Stimulated activated CD8-positive, alpha-beta memory T cell treated with anti-CD3 and anti-CD28 coated beads, Interleukin-15, amount 100 ng/mL, for 48 hours (primary cell): ENCODE measurements at places on chromosomes 7 and 10.

DNA sequence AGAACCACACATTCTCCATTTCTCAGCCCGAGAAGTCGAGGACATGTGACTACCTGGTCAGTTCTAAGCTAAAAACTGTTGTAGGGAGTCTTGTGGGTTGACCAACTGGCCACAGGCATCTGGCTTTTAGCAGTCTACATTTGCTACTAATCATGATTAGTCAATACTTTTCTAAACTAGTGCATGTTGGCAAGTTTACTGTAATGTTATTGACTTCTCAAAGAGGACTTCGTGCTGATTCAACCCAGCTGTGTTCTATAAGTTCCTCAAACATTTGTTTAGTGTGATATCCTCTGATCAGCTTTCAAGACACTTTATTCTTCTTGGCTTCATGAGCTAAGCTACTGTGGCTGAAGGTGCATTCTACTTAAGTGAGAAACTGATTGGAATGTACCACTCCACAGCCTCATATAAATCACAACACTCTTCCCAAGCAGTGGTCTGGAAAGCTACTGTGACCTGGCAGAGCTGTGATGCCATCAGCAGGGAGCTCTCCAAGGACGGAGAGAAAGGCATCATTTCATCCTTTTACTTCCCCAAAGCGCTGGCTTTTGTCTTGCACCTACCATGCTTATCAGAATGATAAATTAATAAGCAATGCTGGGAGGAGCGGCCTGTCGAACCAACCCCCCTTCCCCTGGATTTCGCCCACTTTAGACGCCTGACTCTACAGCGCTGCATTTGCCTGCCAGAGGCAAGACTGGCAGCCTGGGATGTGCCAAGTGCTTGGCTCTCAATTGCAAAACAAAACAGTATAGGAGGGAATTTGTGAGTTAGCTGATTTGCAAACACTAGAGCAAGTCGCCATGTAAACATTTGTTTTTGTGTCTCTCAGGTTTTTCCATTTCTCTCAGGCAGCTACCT, 206.7 kb upstream of the PLXNA4 start:
- DNase-seq, result no peak

GRCh38 chr7:41969561-41970105, 266.7 kb upstream of the INHBA start:
- DNase-seq, result no peak

DNA sequence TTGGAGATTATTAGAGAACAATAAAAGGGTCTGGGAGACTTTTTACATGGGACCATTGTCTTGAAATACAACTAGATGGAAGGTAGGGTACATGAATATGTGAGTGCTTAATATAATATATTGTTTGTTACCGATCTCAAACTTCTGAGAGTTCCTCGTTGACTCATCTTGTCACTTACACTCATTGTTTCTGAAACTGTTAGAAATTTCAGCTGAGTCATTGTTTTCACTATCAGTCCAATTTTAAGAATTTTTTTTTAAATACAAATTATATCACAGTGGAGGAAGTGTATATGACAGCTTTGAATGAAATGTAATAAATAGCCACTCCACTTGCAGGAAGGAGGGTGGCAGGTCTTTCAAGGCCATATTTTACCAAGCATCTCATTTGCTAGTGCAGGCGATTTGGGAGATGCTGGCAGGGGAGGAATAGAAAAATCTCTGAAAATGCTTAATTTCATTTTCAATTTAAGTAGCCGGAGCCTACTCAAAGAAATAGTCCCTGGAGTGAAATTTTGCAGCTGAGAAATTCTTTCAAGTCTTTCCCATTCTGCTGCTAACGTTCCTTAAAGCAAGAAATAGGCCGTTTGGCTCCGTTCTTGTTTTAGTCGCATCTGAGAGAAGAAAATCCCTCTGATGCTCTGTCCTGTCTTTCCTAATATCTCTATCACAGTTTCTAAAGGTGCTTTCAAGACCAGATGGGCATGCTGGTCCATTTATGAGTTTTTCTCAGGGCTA, 1404.2 kb upstream of the CELF2 start:
- DNase-seq, result no peak

DNA sequence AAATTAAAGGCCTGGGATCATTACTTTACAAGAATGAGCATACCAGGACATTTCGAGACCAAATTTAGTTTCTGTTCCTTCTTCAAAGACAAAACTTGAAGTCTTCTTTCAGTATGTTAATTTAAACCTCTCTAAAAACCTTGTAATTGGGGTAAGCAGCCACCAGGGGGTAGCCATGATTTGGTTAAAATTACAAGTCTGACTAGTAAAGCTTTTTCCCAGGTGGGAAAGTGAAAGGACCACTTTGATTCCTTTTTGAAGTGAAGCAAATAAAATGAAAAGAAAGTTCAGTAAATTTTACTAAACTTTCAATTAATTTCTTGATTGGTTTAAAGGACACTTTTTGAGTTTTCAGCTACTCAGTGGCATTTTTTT, 294.3 kb downstream of the BBS9 start:
- no peak for DNase-seq

- no peak for DNase-seq
Observed at GRCh38 chr7:12738665-12739064, 51.2 kb downstream of the ARL4A start.

- no peak for DNase-seq
Observed at GRCh38 chr7:128989961-128990360, 52.2 kb downstream of the IRF5 start.

GRCh38 chr10:6840201-6840691, 260.2 kb upstream of the PRKCQ start:
- DNase-seq, result no peak

DNA sequence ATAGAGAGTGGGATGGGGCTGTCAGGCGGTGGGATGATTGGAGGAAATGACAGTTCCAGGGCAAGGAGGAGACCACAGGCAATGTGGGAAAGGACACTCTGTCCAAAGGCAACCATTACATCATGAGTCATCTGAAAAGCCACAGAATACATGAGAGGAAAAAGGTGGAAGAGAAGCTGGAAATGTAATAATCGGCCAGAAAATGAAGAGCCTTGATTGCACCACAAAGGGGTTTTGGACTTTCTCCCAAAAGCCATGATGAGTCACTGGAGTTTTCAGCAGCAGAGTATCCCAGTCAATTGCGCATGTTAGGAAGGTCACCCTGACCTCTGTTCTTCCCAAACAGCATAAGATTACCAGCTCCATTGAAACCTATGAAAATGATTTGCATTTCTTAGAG, 222.0 kb downstream of the LHFPL3 start:
- no peak for DNase-seq

DNA sequence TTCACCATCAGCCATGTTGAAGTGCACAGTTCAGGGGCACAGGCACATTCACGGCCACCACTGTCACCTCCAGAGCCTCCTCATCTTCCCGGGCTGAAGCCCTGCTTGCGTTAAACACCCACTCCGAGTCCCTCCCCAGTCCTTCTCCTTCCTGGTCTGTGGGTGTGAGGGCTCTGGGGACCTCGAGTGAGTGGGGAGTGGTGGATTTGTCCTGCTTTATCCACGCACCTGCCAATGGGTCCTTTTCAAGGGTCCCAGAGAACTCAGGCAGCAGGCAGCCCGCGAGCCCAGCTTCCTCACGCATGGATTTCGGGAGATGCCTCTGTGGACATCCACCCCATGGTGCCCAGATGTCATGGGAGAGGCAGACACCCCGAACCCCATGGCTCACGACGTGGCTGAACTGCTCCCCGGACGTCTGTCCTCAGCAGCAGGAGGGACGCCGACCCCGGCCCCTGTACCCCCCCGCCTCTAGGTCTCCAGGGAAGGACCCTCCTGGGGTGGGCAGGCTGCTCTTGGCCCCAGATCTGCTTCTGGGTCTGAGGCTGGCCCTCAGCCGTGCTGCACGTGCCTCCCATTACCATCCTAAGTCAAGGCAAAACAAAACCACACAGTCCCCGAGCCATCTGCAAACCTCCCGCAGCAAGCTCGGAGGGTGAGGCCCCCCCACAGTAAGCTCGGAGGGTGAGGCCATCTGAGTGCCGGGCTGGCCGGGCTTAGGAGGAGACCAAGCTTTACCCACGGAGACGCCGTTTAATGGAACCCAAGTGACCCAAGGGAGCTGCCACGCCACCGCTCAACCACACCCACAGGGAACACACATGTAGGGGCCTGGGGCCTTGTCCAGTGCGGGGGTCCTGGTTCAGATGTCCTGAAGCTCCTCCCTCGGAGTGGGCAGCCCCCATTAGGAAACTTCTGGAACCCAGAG, 9.0 kb downstream of the CYP2W1 start:
- no peak for DNase-seq

- no peak for DNase-seq
Observed at GRCh38 chr10:56135828-56136227, 225.2 kb downstream of the ZWINT start.

- no peak for DNase-seq
Observed at GRCh38 chr10:21509341-21510240, 15.9 kb downstream of the SKIDA1 start.

GRCh38 chr7:15560968-15561367, 847 bp downstream of the AGMO start:
- no peak for DNase-seq

DNA sequence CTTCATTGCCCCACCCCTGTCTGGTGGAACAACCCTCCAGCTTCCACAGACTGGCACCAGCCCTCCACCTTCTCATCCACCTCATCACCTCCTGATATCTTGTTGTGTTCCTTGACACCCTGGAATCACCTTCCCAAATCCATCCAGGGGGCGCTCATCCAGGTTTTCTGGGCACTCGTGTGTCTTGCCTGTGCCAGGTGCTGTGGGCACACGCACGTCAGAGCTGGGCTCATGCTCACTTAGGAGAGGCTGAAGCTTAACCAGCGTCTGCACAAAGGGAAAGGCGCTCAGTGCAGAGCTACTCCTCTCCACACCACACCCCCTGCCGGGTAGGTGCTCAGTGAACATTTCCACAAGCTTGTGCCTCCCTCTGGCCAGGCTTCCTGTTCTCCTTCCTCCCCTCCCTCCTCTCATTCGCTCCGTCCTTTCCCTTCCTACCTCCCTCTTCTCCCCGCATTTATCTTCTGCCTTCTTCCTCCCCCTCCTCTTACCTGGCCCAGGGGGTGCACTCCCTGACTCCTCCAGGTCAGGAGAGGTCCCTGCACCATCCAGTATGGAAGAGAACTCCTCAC, 4.8 kb downstream of the ADCYAP1R1 start:
- DNase-seq, result no peak

- DNase-seq, result no peak
Observed at GRCh38 chr7:99733448-99733847, 1.5 kb downstream of the CYP3A7 start.

DNA sequence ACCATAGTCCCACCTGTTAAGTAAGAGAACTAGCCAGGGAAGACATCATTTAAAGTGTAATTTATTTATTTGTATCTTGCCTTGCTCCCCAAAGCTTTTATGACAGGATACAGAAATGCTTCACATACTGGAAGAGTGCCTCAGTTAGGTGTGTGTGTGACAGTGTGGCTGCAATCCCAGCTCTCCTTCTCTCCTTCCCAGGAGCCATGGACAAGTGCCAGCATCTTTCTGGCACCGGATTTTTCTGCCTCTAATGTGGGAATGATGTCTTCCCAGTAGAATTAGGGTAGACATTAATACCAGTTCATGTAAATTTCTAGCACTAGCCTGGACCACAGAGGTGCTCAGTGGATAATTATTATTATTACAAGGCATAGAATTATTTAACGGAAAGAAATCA, 30.3 kb upstream of the ATXN7L1 start:
- no peak for DNase-seq

- no peak for DNase-seq
Observed at GRCh38 chr7:49273897-49274296, 349.6 kb downstream of the CDC14C start.

GRCh38 chr10:30868611-30869010, 163.1 kb downstream of the ZNF438 start:
- DNase-seq, result no peak

GRCh38 chr10:94607111-94607510, 61.5 kb downstream of the HELLS start:
- no peak for DNase-seq

DNA sequence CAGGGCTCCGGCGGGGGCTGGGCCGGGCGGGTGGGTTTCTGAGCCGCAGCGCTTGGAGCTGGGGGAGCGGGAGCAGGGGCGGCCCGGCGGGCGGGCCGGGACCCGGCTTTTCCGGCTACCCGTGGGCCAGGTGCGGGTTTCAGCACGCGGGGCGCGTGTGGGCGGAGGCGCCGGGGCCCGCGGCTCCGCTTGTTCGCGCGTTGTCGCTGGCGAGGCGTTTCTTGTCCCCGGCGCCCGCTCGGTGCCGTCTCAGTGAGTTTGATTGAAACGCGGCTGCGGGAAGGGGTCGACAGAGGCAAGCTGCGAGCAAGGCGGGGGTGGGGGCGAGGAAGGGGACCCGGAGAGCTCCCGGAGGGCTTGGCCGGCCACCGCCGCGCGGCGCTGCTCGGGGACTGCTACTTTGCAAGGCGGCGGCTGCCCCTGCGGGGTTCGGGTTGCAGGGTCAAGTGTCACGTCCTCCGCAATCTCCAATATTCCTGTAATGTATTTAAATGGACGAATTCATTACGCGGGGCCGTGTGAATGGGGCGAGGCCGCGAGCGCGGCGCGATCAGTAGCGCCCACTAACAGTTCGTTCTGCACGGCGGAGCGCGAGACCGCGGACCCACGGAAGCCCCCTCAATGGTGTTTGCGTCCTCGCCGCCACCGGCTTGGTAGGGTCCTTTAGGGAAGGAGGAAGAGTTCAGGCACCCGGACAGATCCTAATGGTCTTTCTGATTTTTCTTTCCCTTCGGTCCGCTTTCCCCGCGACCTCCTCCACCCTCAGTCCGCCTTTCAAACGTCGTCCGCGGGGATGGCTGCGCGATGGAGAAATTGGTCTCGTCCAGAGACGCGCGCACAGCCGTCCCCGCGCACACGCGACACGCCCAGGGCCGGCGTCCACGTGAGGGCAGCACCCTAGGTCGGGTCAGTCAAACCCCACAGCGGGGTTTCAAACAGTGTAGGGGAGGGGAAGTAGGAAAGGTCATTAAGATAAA, 76.9 kb downstream of the INSIG1 start:
- no peak for DNase-seq

GRCh38 chr7:116200963-116201362, 9.4 kb upstream of the TES start:
- no peak for DNase-seq

DNA sequence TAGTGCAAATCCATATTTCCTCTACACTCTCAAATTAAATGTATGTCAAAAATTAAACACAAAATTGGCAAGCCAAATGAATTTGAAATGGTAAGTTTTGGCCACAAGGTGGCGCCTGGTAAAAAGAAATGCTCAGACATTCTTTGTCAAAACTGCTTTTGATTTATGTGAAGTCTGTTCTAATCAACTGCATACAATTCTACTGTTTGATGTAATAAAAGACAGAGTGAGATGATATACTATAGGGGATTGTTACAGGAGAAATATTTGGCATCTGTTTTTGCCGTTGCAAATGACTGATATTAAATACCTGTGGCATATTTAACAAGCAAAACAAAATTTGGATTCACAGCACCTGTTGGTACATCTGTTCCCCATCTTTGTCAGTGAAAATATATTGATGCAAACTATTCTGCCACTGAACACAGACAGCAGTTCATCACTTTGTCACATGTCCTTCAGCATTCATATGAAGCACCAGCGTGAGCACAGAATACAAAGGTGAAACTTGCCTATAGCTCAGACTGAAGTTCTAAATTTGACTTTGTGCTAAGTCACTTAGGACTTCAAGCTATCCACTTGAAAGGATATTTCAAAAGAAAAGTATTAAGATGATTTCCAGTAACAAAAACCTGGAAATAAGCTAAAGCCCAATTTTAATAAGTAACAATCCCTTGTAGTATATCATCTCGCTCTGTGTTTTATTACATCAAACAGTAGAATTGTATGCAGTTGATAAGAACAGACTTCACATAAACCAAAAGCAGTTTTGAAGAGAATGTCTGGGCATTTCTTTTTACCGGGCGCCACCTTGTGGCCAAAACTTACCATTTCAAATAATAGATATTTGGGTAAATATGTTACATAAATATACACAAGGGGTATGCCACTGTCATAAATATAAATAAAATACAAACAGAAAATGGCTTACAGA, 10.2 kb upstream of the CH25H start:
- DNase-seq, result no peak
